Psoas muscle (tissue), 8 donors: ENCODE measurements at places on chromosomes 3 and 15. TPM values are rescaled to one million over a fixed set of nuclear protein-coding genes. Genes with fewer than 3 reads are reported as not detected.

The CYP11A1 gene
- total RNA-seq, result 0.61 TPM

GRCh38 chr3:125075738-125076137 is 19.9 kb upstream of the HEG1 start:
- H3K4me1 ChIP-seq, result no peaks in the 10 kb centered on the region
- no peak overlapping the region for H3K27ac ChIP-seq
- H3K4me3 ChIP-seq, result no peak overlapping the region
- no peaks in the 10 kb centered on the region for H3K27me3 ChIP-seq
- no peaks in the 10 kb centered on the region for H3K36me3 ChIP-seq
- no peak for DNase-seq

- no peaks in the 10 kb centered on the region for H3K27me3 ChIP-seq
- H3K27ac ChIP-seq, result peak overlapping the region; percentile 58
- no peak for DNase-seq
- no peak overlapping the region for H3K4me3 ChIP-seq
- no peaks in the 10 kb centered on the region for H3K36me3 ChIP-seq
- peaks cover 12% of the 10 kb centered on the region for H3K4me1 ChIP-seq
These were observed 41.8 kb upstream of the ST6GAL1 start for GRCh38 chr3:186888569-186888968.

The PLSCR5 gene
- not detected for total RNA-seq

DNA sequence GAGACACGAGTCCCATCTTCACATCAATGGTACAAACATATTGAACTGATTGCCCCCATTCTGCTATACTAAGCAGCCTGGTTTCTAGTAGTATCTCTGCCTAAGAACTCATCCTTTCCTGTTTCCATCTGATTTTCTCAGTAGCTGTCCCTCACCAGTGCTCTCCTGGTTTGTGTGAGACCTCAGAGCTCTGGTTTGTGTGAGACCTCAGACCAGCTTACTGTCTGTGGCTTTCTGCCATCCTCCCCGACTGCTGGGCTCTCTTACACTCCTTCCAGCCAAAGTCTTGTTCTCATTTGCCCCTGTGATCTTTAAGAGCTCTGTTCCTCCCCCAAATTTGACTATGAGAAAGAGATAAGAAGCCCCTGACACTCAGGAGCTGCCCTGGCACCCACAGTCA is 41.1 kb upstream of the NEDD4 start:
- H3K36me3 ChIP-seq, result no peaks in the 10 kb centered on the region
- no peaks in the 10 kb centered on the region for H3K27me3 ChIP-seq
- H3K4me1 ChIP-seq, result no peaks in the 10 kb centered on the region
- H3K4me3 ChIP-seq, result no peak overlapping the region

The MNS1 gene
- 0.99 TPM for total RNA-seq

DNA sequence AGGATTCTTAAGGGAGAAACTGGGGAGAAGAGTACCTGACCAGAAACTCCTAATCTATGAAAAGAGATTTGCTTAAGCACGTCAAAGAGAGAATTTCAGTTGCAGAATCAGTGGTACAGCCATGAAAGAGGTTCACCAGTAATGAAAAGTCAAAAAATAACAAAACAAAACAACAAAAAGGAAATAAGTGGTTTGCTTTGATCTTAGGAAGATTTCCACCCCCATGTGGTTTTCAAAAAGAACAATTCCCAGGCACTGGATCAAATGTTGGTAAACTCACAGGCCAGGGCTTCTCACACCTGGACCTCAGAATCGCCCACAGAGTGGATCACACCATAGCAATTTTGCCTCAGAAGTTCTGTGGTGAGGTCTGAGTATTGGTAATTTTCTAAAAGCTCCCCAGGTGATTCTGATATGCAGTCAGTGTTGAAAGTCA is 67.5 kb downstream of the TMEM39A start:
- peaks cover 2% of the 10 kb centered on the region for H3K36me3 ChIP-seq
- no peaks in the 10 kb centered on the region for H3K4me1 ChIP-seq
- H3K4me3 ChIP-seq, result no peak overlapping the region
- H3K27me3 ChIP-seq, result no peaks in the 10 kb centered on the region
- DNase-seq, result no peak
